ENCODE measurements at places on chromosomes 2 and 18.

DNA sequence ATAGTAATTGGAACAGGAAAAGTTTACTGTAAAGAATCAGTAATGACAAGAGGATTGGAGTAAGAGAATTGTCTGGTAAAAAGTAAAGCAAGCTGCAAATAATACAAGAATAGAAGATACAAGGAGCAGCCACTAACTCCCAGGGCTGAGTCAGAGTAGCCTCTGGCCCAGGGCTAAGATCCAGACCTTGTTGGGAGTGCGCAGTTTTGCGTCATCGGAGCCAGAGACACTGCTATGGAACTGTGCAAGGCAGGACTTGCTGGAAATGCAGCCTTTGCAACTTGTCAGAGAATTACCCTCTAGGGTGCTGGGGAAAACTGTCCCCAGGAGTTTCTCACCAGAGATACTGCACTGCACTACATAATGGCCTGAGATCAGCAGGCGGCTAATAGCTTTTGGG, 135.2 kb downstream of the NYAP2 start:
- no peak for DNase-seq

DNA sequence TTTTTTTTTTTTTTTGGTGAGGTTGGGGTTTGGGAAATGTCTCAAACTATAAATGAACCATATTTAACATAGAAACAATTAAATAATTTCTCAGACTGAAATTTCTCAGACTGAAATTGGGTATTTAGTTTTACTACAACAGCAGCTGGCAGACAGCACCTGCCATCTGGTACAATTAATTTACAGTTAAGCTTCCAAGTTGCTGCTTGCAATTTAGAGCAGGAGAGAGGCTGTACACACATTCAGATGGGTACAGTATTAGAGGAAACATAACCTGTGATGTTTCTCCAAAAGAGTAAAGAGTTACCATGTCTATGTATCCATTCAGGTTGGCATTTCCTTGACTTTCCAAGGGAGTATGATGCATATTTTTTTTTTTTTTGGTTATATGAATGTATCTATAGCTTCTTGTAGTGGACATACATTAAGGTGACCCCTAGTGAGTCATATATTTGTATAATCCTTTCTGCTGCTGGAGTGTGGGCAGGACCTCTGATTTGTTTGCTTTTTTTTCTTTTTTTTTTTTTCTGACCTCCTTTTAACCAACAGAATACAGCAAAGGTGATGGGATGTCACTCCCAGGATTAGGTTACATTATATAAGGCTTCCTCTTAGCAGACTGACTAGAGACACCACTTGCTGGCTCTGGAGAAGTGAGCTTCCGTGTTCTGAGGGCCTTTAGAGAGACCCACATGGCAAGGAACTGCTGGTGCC, 201.7 kb downstream of the PTH2R start:
- DNase-seq: peak; percentile 6

GRCh38 chr2:60262178-60262577, 291.3 kb downstream of the BCL11A start:
- DNase-seq: no peak

GRCh38 chr2:99822474-99823207, 319.7 kb downstream of the AFF3 start:
- no peak for DNase-seq

GRCh38 chr2:201730651-201731285, 32.3 kb upstream of the MPP4 start:
- no peak for DNase-seq

- DNase-seq: no peak
Observed at GRCh38 chr2:16442971-16443370, 222.7 kb downstream of the CYRIA start.

GRCh38 chr2:192729369-192729768, 534.6 kb upstream of the TMEFF2 start:
- DNase-seq: no peak

DNA sequence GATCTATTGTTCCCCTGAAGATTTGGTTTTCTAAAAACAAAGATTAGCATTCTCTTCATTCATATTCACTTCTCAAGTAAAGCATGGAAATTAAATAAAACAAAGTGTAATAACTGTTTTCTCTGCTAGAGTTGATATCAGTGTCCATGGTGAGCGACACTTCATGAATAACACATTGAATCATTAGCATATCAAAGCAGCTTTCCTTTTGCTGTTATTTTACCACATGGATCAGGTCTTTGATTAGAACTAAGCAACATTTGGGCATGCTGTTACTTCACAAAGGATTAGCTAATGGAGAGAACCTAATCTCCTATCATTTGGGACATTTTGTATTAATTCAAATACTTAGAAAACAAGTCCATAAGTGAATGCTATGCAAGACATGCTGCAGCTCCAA, 368.8 kb upstream of the CDH19 start:
- DNase-seq: no peak

GRCh38 chr2:218736531-218736930, 25.9 kb downstream of the TTLL4 start:
- no peak for DNase-seq

DNA sequence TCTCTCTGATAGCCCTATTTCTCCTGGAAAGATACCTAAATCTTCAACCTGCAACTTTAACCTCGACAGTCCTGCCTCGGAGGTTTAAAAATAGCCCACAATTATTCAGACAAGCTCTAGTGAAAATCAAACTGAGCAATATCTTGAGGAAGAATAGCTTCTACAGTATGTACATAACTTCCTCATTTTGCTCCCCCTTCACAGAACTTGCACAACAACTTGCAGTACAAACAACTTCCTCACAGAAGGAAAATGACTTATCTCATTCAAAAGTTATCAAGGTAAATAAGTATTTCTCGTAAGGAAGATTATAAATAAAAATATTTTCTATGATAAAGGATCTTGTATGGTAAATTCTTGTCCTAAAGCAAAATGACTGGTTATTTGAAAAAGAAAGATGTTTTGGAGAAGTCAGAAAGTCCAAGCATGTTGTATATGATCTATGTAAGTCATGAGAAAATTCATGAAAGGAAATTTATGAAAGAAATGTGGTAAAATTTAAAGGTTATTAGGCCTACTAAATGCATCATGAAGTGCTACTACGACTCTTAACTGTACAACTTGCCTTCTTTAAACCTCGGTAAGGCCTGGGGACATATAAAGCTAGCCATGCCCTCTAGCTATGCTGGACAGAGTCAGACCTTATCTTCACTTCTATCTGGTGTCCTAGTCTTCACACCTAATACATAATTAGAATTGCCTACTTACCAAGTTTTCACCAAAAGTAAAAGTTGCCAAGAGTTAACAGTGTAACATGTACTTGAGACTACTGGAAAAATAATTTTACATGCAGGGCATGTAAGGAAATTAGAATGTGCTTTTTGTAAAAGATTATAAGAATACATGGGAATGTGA, 394.5 kb downstream of the DLGAP1 start:
- no peak for DNase-seq

DNA sequence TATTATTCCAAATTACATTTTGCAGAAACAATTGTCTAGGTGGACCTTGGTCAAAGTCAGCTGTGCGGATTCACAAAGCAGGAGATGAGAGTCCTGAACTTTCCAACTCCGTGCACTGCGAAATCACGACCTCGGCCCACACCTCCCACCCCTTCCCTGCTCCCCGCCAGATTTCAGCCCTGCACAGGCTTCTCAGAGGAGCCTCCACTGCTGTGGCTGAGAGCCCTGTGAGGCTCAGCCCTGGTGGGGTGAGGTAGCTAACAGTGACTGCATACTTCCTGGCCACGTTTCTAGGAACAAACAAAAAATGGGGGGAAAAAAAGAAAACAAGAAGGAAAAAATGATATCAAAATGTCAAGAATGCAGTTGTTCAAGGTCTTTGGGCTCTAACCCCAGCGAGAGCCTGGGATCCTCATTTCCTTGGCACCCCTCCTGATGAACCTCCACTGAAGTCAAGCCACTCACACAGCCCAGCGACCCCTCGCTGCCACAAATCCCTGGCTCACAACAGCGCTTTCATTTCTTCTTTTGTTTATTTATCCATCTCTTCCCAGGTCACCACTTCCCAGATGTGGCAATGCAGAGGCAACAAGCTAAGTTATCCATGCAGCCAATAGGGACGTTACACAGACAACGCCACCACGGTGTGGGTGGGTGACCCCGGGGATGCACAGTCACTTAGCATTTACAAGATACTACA, 729.7 kb upstream of the ID2 start:
- no peak for DNase-seq

- no peak for DNase-seq
Observed at GRCh38 chr2:128720080-128721022, 401.7 kb upstream of the HS6ST1 start.

- peak; percentile 75 for DNase-seq
Observed at GRCh38 chr18:44733069-44733753, 52.5 kb downstream of the SETBP1 start.

DNA sequence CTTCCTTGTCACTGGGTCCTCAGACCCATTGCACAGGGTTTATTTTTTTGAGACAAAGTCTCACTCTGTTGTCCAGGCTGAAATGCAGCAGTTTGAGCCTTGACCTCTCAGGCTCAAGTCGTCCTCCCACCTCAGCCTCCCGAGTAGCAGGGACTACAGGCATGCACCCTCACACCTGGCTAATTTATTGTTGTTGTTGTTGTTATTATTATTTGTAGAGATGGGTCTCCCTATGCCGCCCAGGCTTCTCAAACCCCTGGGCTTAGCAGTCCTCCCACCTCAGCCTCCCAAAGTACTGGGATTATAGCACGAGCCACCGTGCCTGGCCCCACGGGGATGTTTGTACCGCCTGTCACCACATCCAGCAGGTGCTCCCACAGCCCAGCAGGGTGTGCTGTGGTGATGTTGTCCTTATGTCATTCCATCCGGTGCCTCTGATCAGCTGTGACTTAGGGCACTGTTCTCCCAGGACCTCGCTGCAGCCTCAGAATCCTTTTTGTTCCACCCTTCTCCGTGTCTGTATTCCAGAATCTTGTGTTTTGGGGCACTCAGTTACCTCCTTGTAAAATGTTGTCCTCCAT, 182.3 kb downstream of the INO80D start:
- no peak for DNase-seq

GRCh38 chr2:223894968-223895367, 50.2 kb downstream of the WDFY1 start:
- no peak for DNase-seq

DNA sequence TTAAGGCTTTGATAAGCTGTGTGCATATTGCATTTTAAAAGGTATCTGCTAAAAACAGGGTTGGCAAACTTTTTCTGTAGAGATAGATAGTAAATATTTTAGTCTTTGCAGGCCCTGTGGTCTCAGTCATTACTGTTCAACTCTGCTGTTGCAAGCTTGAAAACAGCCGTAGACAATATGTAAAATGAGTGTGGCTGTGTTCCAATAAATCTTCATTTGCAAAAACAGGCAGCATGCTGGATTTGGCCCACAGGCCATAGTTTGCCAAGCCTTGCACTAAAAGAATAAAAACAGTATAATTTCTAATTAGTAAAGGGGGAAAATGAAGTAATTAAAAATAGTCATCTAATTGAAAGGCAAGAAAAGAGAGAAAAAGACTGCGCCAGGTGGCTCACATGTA, 35.3 kb downstream of the GCKR start:
- no peak for DNase-seq

GRCh38 chr18:62211325-62211828, 24.3 kb downstream of the RELCH start:
- no peak for DNase-seq

DNA sequence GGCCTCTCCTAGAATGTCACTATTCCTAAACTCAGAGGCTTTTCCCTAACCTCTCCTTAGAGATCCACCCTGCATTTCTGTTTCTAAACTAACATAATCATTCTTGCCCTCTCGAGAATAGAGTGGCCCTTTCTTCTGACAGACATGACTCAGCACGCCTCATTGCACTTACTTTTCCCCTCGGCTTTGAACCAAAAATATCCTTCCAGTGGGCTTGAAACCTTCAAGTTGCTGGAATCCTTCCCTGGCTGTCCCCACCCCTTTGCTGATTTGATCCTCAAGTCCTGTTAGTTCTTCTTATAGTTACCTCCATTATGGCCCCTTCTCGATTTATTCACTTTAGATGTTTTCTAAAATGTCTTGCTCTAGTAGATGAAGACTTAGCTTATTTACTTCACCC, 158.0 kb downstream of the LTBP1 start:
- no peak for DNase-seq

- DNase-seq: no peak
Observed at GRCh38 chr18:22199005-22199404, 29.6 kb downstream of the GATA6 start.

DNA sequence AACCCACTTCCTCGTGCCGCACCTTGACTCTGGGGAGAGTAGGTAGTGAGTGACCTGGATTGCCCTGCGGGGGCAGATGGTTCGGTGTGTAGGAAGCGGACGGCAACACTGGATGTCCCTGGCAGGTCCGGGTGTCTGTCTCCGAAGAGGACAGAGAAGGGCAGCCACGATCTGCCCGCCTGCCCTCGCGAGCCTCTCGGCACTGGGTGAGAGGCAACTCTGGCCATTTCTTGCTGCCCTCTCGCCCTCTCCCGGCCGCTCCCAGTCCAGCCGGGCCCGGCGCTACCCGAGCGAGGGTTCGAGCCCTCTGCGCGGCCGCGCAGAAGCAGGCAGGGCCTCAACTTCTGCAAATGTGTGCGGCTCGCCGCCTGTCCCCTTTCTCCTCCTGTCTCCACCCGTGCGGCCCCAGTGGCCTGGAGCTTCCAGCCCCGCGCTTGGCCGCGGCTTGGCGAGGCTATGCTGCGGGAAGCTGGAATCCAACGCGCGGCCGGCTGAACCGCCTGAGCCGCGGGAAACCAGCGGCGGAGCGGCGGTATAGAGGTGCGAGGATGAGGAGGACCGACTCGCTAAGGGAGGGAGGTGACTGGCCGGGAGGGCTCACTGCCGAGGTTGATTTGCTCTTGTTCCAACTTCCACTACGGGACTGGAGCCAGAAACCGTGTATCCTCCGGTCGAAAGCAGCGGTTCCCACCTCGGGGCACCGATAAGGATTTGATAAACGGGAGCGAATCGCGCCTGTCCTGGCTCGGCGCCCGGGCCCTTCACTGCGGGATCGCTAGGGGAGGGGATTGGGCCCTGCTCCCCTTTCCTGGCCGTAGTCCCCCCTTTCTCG, 1.5 kb downstream of the EPAS1 start:
- no peak for DNase-seq

DNA sequence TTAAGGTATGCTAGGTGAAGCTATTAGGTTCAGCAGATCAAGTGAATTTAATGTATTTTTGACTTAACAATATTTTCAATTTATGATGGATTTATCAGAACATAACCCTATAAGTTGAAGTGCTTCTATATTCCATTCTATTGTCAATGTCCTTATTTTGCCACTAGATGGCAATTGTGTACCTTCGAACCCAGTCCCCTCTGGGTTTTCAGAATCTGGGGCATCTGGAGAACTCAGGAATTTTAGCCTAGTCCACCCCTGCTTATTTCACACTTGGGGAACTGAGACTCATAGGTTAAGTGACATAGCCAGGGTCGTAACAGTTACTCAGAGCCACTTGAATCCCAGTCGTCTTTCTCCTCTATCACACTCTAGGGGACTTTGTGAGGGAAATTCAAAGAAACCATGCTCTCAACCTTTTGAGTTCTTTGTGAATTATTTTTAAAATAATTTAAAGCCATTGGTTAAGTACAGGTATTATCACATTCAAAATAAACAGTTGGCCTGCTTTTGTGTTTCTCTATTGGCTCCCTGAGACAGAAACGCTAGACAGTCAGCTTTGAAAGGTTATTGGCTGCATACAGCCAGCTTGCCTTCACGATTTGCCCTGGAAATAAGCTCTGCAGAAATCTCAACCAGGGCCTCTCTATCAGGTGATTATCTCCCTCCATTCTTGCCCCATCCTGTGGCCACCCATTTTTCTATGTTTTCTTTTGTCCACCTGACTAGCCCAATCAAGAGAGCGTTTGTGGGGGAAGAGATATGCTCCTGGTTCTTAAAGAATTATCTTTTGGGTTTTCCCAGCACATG, 145.0 kb downstream of the TTC27 start:
- DNase-seq: peak; percentile 39
